GM10248 (cell line): ENCODE measurements at places on chromosomes 7 and 10.

DNA sequence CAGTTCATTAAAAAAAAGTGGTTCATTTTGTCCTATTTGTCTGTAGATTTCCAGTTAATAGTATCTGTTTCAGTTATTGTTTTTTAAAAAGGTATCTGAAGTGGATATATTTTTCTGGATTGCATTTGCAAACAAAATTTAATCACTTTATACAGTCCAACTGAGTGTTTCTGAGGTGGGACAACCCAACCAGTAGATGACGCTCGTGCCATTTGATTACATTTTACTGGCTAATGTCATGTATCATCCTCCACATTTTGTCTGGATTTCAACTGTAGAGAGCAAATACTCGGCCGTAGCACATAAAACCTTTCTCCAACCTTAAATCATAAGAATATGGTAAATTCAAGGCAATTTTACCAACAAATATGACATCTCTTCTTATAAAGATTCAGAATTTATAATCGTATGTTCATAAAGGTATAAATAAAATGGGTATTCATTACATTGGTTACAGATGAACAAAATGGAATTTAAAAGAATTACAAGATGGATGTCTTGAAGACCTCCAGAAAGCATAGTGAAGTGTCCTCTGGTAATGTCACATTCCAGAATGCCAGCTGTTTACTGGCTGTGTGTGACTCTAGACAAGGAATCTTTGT, 789.0 kb downstream of the PHTF2 start:
- DNase-seq, result no peak

DNA sequence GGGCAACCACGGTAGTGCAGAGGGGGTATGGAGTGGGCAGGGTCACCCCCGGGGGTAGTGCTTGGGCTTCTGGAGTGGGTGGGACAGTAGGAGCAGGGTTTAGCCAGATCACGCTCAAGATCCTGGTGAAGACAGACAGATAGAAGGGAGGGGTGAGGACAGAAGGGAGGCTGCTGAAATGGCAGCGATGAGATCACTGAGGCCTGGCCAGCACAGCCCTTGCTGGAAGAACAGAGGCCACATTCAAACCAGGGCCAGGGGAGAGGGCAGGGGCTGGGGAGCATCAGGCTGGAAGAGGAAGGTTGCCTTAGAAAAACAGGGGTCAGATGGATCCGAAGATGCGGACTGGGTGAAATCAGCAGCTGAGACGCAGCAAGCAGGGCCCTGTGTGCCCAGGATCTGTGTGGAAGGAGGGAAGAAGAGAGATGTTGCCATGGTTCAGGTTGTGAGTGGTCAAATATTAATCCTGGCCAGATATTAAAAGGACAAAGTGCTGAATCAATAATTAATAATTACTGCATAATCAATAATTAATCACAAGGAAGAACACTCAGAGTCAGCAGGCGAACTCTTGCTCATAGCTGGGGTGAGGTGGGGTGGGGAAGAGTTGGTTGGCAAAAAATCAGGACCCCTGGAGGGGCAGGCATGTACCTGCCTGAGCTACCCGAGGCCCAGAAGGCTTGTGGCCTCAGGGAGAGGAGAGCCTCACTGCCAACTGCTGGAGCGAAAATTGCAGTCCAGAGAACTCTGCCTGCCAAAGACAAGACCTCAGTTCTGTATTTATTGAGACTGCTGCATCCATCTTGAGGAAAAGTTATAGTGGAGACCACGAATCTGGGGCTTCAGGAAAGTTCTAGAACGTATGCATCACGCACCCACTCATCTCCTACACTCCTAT, 105.7 kb downstream of the GRB10 start:
- DNase-seq, result no peak

DNA sequence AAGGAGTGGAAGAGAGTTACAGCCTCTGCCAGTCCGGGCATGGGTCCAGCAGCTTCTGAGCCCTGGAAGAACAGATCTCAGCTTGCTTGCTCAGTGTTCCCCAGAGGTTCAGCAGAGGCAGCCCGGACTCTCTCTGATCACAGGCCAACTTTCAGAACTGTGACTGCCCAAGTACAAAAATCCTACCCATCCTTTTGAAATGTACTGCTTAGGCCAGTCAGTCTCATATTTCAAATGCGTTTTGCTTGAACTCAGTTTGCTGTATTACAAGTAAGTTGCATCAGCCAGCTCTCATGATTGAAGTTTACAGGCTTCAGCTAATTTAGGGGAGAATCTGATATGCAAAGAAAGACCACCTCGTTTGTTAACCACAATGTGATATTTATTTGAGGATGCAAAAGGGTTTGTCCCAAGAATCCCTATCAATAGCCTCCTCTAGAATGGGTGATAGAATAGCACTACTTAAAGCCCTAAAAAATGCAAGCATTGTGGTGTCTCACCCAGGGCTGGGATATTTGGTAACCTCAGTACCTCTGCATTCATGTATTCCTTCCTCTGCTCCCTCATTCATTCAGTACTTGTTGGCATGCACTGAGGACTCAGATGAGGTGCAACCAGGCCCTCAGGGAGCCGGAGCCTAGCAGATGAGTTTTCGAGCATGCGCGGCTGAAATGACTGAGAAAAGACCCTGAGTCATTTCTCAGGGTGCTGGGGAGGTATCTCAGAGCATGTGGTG, 7.0 kb downstream of the AIMP2 start:
- no peak for DNase-seq

DNA sequence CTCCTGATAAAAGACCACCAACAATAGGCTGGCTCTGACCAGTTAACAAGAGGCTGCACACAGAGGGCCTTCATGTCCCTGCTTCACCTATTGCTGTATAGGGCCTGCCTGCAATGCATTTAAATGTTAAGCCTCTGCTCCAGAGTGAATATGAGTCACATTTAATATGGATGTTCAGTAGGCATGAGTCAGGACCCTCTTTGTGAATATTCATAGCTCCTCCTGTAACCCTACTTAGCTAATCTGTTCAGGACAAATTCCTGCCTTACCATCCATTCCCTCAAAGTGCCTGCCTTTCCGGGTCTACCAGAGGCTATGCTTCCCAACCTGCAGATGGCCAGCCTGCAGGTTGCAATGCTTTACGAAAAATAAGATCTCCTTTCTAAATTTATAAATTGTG, 32.5 kb downstream of the ARHGAP22 start:
- DNase-seq, result no peak

GRCh38 chr7:114959931-114960330, 38.0 kb downstream of the MDFIC start:
- peak; percentile 21 for DNase-seq

DNA sequence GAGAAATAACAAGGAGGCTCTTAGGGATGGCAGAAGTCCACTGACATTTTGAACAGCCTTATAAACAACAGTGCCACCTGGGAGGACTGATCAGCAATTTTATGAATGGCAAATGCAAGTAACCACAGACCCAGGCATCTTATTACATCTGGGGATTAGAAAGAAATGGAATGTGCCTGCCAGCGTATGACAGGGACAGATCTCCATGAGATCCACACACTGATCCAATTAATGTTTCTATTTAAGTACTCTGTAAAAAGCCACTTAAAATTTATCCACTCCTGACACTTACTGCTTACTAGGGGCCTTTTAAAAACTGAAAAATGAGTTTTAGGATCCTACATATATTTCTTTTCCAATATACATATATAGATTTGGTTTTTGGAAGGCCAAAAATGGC, 28.6 kb downstream of the PARD3 start:
- DNase-seq, result no peak

- DNase-seq, result no peak
These were observed 13.4 kb downstream of the SLC29A4 start for GRCh38 chr7:5296015-5296610.

GRCh38 chr7:55239406-55239805, 125.7 kb upstream of the LANCL2 start:
- no peak for DNase-seq

DNA sequence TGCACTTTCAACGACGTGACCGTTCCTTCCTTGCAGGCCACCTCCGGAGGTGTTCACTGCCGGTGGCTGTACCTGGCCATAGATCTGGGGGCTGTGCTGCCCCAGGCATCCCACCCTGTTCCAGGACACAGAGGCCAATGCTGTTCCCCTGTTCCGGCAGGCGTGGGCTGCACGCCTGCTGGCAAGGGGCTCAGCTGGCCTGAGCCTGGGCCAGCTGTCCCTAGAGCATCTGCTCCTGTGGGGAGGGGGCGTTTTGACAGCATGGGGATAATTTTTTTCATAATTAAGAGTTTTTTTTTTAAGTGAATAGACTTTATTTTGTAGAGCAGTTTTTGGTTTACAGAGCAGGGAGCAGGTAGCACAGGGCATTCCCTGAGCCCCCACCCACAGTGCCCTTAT, 28.8 kb downstream of the PWWP2B start:
- DNase-seq, result no peak

- no peak for DNase-seq
These were observed 1.7 kb upstream of the CCDC201 start for GRCh38 chr7:45874408-45875131.

- DNase-seq, result no peak
These were observed 366.6 kb upstream of the PFKP start for GRCh38 chr10:2700626-2701305.

GRCh38 chr7:92884218-92884617, 47.8 kb upstream of the CDK6 start:
- DNase-seq, result no peak

- no peak for DNase-seq
These were observed 63.7 kb downstream of the THSD7A start for GRCh38 chr7:11768263-11768662.

DNA sequence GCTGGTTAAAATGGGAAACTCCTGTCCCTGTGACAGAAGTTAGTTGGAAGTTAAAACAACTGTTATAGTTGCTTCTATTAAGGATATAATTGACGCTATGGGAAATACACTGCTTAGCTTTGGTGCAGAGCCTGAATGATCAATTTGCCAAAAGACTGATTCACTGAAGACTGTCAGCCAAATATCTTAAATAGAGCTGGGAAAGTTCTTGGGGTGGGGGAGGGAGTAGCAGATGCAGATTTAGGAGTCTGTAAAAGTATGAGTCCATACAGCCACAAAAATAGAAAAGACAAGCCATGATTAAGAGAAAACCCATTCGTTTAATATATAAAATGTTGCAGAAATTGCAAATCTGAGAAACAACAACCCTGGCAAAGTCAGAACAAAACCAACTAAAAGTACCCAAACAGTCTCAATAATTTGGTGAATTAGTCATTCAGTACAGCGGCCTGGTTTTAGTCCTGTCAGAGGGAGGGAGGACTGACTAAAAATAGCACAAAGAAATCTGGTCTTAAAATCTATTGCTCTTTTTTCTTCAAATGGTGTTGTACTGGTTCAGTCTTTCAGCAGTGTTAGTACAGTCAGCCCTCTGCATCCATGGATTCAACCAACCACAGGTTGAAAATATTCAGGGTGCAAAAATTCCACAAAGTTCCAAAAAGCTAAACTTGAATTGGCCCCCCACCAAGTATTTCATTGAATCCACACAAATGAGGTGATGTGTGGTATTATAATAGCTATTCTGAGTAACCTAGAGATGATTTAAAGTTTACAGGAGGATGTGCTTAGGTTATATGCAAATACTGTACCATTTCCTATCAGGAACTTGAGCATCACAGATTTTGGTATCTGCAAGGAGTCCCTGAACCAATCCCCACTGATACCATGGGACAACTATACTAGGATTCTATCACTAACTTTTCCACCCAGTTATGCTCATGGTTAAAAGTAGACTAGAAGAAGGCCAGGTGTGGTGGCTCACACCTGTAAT, 30.0 kb downstream of the STK17A start:
- DNase-seq, result peak; percentile 59

DNA sequence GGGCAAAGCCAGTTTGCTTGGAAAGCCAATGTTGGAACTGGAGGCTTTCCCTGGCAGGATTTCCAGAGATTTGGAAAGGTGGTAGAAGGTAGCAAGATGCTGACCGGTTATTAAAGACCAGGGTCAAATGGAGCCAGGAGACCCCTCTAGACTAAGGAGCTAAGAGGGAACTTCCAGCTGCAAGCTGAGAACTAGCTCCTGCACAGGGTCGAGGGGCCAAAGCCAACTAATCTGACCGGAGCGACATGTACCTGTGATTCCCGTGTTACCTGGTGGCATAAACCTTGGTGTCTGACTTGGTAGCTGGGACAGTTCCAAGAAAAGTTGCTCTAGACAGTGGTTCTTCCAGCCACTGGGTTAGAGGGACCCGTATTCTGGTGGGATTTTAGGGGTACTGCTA, 41.8 kb downstream of the SPDYE5 start:
- DNase-seq, result no peak

- DNase-seq, result no peak
These were observed 43.8 kb upstream of the RPA3 start for GRCh38 chr7:7761974-7762779.

GRCh38 chr10:22250897-22251660, 33.3 kb upstream of the EBLN1 start:
- no peak for DNase-seq

DNA sequence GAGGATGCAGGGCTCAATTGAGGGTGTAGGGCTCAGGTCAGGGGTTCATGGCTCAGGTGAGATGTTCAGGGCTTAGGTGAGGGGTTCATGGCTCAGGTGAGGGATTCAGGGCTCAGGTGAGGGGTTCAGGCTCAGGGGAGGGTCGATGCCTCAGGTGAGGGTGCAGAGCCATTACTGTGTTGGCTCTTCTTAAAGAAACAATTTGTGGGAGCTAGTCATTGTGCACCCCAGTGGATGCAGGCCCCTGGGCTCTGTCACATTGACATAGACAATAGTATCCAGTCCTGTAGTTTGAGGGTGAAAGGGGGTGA, 86.7 kb downstream of the ADCY1 start:
- no peak for DNase-seq

DNA sequence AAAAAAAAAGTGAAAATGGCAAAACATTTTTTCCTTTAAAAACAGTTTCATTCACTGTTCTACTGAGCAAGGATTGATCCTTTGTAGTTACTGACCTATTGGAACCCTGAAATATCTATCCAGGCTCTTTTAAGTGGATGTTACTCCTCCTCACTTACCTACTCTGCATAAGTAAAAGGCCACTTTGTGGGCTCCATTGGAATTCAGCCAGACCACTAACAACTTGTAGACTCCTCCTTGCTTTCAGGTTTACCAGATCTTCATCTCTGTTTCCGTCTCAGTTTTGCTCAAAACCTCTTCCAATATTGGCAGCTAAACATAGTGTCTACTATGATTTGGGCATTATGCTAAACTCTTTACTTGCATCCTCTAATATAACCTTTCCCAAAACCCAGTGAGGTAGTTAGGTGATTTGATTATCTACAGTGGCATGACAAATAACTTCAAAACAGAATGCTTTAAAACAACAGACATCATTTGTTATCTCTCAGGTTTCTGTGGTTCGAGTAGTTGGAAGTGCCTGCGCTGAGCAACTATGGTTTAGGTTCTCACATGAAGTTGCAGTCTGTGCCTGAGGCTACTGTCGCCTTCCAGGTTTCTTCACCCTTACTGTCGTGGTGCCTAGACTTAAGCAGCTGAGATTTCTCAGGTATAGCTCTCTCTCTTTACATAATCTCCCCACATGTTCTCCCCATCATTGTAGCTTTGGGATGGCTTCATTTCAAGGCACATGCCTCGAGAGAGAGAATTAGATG, 698.2 kb downstream of the REEP3 start:
- no peak for DNase-seq
